ENCODE measurements at places on chromosomes 5 and 9.

GRCh38 chr9:93577078-93577974 is 942 bp downstream of the PHF2 start:
- DNase-seq, result no peak

GRCh38 chr5:30839956-30840355 is 353.5 kb upstream of the CDH6 start:
- no peak for DNase-seq

GRCh38 chr5:91424638-91425436 is 41.7 kb upstream of the ARRDC3 start:
- no peak for DNase-seq

DNA sequence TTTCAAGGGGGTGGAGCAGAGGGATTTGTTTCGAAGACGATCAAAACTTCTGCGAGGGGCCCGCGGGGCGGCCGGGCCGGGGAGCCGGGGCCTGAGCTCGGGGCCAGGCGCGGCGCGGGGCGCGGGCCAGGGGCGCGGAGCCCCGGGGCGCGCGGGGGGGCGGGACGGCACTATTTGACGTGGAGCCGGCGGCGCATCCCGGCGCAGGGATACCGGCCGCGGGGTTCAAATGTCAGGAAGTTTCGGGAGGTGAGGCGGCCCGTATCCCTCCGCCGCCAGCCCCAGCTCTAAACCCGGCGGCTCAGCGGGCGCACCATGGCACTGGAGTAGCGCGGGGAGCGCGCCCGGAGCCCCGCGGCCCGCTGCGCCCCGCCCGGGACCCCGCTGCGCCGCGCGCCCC is at the start of gene LMX1B:
LMX1B (plus strand) TSS at position 278 of the 400 bp plus-strand sequence. CDS start 522 bp downstream, outside the sequence.
- no peak for DNase-seq

DNA sequence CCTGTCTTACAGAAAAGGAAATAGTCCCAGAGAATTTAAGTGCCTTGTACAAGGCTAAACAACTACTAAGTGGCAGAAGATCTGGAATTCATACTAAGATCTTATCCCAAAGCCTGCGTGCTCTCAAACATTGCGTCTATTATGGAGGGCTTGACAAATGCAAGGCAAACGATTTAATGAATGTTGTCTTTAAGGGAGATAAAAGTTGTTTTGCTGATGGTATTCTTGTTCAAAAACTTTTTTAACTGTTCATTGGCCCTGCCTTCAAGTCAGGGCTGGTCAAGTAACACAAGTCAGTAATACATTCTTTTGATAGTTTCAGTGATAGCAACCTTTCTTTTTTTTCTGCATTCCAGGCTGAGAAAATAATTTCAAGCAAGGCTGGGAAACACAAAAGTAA is 1.7 kb upstream of the SLC38A9 start:
- no peak for DNase-seq

DNA sequence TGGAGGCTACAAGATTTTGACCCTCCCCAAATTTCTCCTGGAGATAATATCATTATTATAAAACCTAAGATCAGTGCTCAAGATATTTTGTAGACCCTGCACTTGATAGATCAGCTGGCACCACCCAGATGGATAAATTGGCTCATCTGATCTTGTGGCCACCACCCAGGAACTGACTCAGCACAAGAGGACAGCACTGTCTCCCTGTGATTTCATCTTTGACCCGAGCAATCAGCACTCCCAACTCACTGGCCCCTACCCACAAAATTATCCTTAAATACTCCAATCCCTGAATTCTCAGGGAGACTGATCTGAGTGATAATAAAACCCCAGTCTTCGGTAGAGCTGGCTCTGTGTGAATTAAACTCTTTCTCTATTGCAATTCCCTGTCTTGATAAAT is 34.5 kb upstream of the TENT2 start:
- no peak for DNase-seq

DNA sequence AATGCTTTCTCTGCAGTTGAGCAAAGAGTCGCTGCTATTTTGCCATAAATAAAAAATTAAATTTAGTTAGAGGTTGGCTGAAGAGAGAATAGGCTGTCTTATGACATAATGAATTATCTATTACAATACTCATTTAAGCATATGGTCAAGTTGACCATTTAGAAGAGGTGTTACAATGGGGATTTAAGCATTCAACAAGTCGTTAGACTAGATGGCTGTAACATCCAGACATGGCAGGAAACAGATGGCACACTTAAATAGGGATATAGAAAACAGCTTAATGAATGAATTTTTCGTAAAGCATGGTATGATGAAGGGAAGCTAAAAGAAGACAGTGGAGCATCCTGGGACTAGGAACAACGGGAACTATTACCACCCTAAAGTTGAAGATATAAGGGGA is 160.3 kb upstream of the PTPRD start:
- DNase-seq, result no peak

DNA sequence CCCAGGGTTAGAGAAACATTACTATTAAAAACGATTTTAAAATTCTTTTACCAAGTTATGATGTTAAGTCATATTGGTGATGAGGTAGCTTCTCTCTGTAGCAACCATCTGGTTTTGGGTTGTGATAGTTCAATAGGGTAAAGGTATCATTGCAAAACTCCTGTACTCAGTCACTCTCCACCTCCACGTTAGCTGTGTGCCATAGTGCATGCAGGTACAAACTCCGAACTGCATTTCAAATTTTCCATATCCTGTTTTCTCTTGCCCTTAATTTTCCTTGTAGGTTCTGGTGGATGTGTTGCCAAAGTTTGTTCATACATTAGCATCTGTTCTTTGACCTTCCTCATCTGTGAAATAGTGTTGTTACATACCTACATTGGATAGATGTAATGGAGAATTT is 53.1 kb upstream of the ARRDC3 start:
- no peak for DNase-seq

DNA sequence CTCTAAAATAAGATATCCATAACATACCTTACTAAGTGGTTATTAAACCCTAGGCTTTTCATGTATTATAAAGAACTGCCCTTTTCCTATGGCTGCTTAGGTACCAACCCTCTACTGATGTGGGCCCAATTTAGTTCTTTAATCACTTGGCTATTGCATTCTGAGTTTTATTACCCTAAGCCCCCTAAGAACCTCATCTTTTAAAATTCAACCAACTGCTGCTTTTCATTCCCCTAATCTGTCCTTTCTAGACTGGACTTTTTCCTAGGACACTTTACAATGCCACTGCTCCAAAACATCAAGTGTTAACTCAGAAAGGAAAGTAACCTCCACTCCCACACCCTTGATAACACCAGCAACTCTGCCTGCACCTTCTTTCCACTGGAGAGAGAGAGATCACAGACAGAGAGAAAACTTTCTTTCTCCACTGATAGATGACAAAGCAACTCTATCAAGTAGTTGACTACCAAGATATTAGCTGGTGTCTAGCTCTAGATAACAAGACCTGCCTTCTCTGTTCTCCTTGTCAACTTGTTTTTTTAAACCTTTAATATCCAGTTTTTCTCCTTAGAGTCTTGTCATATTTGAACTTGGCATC is 27.3 kb downstream of the ELL2 start:
- DNase-seq, result no peak

- no peak for DNase-seq
Observed at GRCh38 chr5:176152191-176152929, 85.9 kb upstream of the SIMC1 start.
